ENCODE measurements at places on chromosomes 3 and 15. TPM values are rescaled to one million over a fixed set of nuclear protein-coding genes. Genes with fewer than 3 reads are reported as not detected.

CYP8B1 gene
- not detected for total RNA-seq

CHRNA7 gene
- 2.0 TPM for total RNA-seq

RBP2 gene
- total RNA-seq, result not detected

TYRO3 gene
- total RNA-seq, result 8.1 TPM

ZNF501 gene
- 0.61 TPM for total RNA-seq

CILP gene
- total RNA-seq, result 0.05 TPM

TMEM44 gene
- 52.6 TPM for total RNA-seq

CLDN16 gene
- total RNA-seq, result 4.8 TPM

SYNPR gene
- 0.90 TPM for total RNA-seq

GOLGA8G gene
- not detected for total RNA-seq

EID1 gene
- 74.3 TPM for total RNA-seq

- no peak for DNase-seq
- no peaks in the 10 kb centered on the region for H3K36me3 ChIP-seq
- H3K27ac ChIP-seq, result no peak overlapping the region
- no peak overlapping the region for H3K4me3 ChIP-seq
Observed at GRCh38 chr3:177729956-177730681, 532.8 kb upstream of the TBL1XR1 start.

DNA sequence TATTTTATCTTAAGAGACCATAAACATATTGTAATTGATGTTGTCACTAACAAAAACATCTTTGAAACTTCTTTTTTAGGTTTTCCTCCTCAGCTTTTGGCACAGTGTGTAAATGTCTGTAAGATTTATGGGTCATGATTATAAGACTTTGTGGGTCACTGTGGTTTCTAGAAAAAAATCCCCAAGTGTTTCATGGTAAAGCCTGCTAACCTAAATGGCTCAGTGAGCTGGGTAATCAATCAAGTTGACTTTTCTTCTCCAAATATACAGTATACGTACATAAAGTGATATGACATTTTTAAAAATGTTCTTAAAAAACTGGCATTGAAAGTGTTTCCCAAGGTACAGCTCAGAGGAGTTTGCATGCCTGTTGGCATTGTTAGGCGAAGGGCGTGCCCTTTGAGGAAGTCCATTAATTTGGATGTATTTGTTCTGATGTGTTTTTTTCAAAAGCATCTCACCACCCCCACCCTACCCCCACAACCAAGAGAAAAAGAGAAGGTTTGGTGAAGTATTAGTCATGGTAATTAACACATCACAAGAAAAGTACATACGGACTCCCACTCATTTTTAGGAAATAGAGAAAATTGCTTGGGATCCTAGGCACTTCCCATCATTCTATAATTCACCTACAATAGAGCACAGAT is 385.4 kb upstream of the LRRC3B start:
- no peaks in the 10 kb centered on the region for H3K4me1 ChIP-seq
- no peaks in the 10 kb centered on the region for H3K27me3 ChIP-seq
- H3K27ac ChIP-seq, result no peak overlapping the region
- no peak for DNase-seq

- no peaks in the 10 kb centered on the region for H3K27me3 ChIP-seq
- no peak overlapping the region for H3K27ac ChIP-seq
- no peak overlapping the region for H3K4me3 ChIP-seq
- no peak for DNase-seq
Observed at GRCh38 chr15:89877083-89877425, 16.7 kb downstream of the AP3S2 start.

DNA sequence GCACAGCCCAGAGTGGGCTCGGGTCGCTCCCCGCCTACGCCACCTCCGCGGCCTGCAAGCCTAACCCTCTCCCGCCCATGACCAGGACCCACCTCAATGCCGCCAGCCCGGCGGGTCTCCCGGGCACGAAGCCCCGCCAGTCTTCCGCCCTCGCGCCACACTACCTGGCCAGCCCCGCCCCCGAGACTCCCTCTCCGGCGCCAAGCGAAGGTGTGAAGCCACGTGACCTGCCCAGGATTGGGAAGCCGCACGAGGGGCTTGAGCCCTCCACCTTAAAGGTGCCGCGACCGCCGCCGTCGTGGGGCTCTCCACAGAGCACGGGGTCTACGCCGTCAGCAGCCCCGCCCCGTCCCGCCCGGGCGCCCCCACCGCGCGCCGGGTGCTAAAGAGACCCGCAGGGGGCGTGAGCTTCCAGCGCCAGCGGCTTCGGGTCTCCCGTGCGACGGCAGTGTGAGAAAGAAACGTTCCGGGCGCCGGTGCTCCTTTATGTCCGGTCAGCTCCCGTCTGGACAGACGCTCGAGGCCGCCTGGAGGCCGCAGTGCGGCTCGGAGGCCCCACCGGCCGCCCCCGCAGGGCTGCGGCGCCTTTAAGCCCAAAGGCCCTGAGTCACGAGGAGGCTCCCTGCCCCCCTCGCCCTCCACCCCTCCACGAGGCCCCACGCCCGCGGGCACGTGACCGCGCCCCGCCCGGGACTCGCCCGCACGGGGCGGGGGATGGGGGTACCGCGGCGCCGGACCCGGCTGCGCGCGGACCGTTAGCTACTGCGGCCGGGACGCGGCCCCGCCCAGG is at the start of gene CPEB1:
TSS of gene CPEB1 (minus strand) at position 319 of the 790 bp plus-strand sequence. CDS start 18,904 bp downstream, outside the sequence.
- peak; percentile 62 for DNase-seq
- peak within 1 kb of the TSS; percentile 59 for H3K4me3 ChIP-seq
- H3K27ac ChIP-seq, result no peak within 1 kb of the TSS

DNA sequence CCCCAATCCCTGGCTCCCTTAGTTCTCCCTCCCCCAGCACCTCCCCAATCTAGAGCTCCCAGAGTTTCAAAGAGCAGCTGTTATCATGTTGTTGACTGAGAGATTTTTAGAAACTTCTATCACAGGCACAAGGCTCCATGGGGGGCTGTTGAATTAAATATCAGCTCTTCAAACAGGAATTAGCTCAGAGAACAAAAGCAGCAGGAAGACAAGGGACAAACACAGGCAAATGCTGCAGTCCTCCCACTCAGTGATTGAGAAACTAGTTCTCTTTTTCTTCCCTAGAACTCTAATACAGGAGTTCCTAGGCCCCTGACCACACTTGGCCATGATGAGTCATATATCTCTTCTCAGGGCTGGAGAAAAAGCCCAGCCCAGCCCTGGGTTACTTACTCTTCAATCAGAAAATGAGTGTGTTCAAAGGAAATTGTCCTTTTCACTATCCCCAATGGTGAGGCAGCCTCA is 262.1 kb downstream of the IGSF11 start:
- no peaks in the 10 kb centered on the region for H3K36me3 ChIP-seq
- no peaks in the 10 kb centered on the region for H3K4me1 ChIP-seq
- no peaks in the 10 kb centered on the region for H3K27me3 ChIP-seq
- H3K27ac ChIP-seq, result no peak overlapping the region
- DNase-seq, result no peak
- H3K4me3 ChIP-seq, result no peak overlapping the region

- H3K27me3 ChIP-seq, result no peaks in the 10 kb centered on the region
- H3K27ac ChIP-seq, result no peak overlapping the region
- no peak overlapping the region for H3K4me3 ChIP-seq
- peaks cover 16% of the 10 kb centered on the region for H3K4me1 ChIP-seq
- H3K36me3 ChIP-seq, result peaks cover 6% of the 10 kb centered on the region
- no peak for DNase-seq
Observed at GRCh38 chr3:48225587-48225986, 2.3 kb downstream of the CAMP start.

DNA sequence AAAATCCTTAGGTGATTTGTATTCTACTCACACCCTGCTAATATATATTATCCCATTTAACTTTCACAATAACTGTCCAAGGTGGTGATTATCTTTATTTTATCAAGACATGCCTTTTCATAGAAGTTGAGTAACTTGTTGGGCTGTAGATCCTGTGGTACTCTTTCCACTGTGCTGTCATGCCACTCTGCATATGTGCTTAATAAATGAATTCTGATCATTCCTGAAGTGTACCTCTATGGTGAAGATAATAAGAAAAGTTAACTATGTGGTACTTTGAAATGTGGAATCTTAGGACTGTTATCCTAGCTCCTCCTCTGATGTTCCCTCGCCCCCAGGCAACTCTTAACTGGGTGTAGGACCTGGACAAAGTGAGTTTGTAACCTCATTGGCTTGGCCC is 5.2 kb downstream of the SNRK start:
- H3K36me3 ChIP-seq, result peaks cover 6% of the 10 kb centered on the region
- no peak for DNase-seq
- no peak overlapping the region for H3K27ac ChIP-seq
- peaks cover 45% of the 10 kb centered on the region for H3K4me1 ChIP-seq
- H3K4me3 ChIP-seq, result no peak overlapping the region

- peaks cover 26% of the 10 kb centered on the region for H3K36me3 ChIP-seq
- H3K4me1 ChIP-seq, result peaks cover 9% of the 10 kb centered on the region
- no peak for DNase-seq
- H3K27ac ChIP-seq, result peak within 1 kb of the TSS; percentile 89
- H3K4me3 ChIP-seq, result peak within 1 kb of the TSS; percentile 91
- no peaks in the 10 kb centered on the region for H3K27me3 ChIP-seq
Observed at GRCh38 chr3:37174532-37175126, at the start of gene LRRFIP2. Gene LRRFIP2 (minus strand): TSS chr3:37174582. CDS start chr3:37148983, 25,599 bp downstream.

DNA sequence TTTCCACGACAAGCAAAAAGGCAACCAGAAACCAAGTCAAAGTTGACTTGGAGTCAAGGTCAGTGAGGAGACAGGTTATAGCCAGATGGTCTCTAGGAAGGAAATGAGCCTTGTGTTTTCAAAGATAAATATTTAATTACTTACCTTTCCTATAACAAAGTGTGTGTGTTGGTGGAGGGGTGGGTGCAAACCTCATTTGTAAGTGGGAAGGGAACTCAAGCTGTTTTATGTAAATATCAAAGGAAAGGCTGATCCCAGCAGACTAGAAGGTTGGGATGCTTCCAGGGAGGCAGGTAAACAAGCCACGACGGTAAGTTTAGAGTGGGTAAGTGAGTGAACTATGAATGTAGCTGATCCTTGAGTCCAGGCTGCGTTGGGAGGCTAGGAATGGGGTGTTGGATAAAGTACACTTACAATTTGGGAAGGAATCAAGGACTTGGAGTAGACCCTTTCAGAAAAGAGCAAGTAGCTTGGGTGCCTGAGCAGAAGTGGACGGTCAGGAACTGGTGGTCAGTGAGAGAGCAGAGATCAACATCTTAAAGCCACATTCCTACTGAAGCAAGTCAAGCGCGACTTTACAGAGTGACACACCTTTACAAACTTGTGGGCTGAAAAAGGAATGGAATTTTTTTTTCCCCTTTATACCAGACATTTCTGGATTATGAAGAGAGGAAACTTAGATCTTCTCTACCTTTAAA is 82.0 kb upstream of the TBL1XR1 start:
- H3K27ac ChIP-seq, result peak overlapping the region; percentile 11
- H3K36me3 ChIP-seq, result no peaks in the 10 kb centered on the region
- peaks cover 12% of the 10 kb centered on the region for H3K4me1 ChIP-seq
- no peaks in the 10 kb centered on the region for H3K27me3 ChIP-seq
- no peak for DNase-seq

GRCh38 chr3:30467596-30468238 is 138.7 kb upstream of the TGFBR2 start:
- no peaks in the 10 kb centered on the region for H3K27me3 ChIP-seq
- H3K4me3 ChIP-seq, result no peak overlapping the region
- H3K36me3 ChIP-seq, result no peaks in the 10 kb centered on the region
- no peak overlapping the region for H3K27ac ChIP-seq
- H3K4me1 ChIP-seq, result peaks cover 13% of the 10 kb centered on the region
- no peak for DNase-seq

- no peak overlapping the region for H3K4me3 ChIP-seq
- H3K27ac ChIP-seq, result peak overlapping the region; percentile 25
- DNase-seq, result peak; percentile 19
- no peaks in the 10 kb centered on the region for H3K36me3 ChIP-seq
- H3K27me3 ChIP-seq, result no peaks in the 10 kb centered on the region
- peaks cover 14% of the 10 kb centered on the region for H3K4me1 ChIP-seq
Observed at GRCh38 chr3:183210862-183211341, 42.2 kb upstream of the B3GNT5 start.

GRCh38 chr3:19363071-19363470 is 214.8 kb downstream of the KCNH8 start:
- H3K4me3 ChIP-seq, result no peak overlapping the region
- no peak for DNase-seq
- no peaks in the 10 kb centered on the region for H3K27me3 ChIP-seq

GRCh38 chr3:122398920-122399319 is 14.9 kb downstream of the FAM162A start:
- no peak for DNase-seq
- no peaks in the 10 kb centered on the region for H3K27me3 ChIP-seq
- H3K36me3 ChIP-seq, result no peaks in the 10 kb centered on the region
- H3K4me1 ChIP-seq, result no peaks in the 10 kb centered on the region
- H3K27ac ChIP-seq, result no peak overlapping the region

- no peak for DNase-seq
- H3K27ac ChIP-seq, result no peak overlapping the region
- peaks cover 81% of the 10 kb centered on the region for H3K27me3 ChIP-seq
- H3K4me3 ChIP-seq, result no peak overlapping the region
Observed at GRCh38 chr3:140917772-140918171, 23.9 kb upstream of the SLC25A36 start.

GRCh38 chr15:66133247-66133885 is 120.2 kb downstream of the MEGF11 start:
- no peak overlapping the region for H3K4me3 ChIP-seq
- peaks cover 33% of the 10 kb centered on the region for H3K4me1 ChIP-seq
- H3K36me3 ChIP-seq, result no peaks in the 10 kb centered on the region
- no peak for DNase-seq
- no peaks in the 10 kb centered on the region for H3K27me3 ChIP-seq

DNA sequence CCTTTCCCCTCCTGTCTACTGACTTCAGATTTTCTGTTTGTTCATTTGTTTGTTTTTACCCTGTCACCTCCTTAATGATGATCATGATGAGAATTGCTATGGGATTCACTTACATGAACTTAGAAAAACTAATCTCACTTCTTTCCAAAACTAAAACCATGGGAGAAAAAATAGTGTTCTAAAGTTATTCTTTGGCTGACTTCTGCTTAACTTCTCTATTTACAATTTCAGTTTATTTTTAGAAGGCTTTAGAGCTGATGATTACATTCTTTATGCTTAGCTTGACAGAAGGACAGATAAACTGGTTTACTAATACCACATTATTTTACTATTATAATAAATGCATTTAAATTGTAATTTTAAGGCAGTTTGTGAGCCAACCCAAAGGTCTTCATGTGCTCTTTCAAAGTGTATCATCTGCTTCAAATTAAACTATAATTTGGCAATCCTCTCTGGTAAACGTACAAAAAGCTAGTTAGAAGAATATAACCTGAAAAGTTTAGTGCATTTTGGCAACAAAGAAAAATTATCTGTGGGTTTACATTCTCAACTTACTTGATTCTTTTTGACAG is 676.8 kb upstream of the UBE2E2 start:
- no peak overlapping the region for H3K27ac ChIP-seq
- H3K36me3 ChIP-seq, result no peaks in the 10 kb centered on the region
- no peak for DNase-seq
- H3K4me1 ChIP-seq, result no peaks in the 10 kb centered on the region

DNA sequence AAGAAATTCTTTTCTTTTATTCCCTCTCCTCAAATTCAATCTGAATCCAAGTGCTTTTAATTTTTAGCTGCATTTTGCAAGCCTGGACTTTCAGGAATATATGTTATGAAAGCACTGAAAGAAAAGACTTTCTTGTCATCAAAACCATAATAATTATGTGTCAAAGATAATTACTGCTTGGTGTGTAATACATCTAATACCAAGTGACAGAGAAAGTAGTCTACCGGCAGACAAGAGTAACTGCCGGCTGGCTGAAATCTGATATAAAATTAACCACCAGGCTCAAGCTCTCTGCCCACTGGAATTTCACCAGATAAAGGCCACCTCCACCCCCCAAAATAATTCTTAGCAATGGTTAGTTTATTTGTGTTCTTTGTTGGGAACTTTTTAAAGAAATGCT is 220.9 kb upstream of the CDIN1 start:
- no peaks in the 10 kb centered on the region for H3K27me3 ChIP-seq
- no peaks in the 10 kb centered on the region for H3K4me1 ChIP-seq
- no peak overlapping the region for H3K4me3 ChIP-seq
- no peaks in the 10 kb centered on the region for H3K36me3 ChIP-seq

- peak; percentile 8 for DNase-seq
- no peaks in the 10 kb centered on the region for H3K27me3 ChIP-seq
- no peak overlapping the region for H3K27ac ChIP-seq
Observed at GRCh38 chr3:189589179-189589569, 42.0 kb upstream of the TP63 start.

Measured in Calu3 (cell line).